ENCODE measurements at places on chromosomes 13 and 19.

GRCh38 chr13:99386911-99387788 lies 80.0 kb upstream of the GPR183 start:
- DNase-seq: peak; percentile 52

GRCh38 chr13:71051573-71051972 lies 815.4 kb downstream of the DACH1 start:
- no peak for DNase-seq

DNA sequence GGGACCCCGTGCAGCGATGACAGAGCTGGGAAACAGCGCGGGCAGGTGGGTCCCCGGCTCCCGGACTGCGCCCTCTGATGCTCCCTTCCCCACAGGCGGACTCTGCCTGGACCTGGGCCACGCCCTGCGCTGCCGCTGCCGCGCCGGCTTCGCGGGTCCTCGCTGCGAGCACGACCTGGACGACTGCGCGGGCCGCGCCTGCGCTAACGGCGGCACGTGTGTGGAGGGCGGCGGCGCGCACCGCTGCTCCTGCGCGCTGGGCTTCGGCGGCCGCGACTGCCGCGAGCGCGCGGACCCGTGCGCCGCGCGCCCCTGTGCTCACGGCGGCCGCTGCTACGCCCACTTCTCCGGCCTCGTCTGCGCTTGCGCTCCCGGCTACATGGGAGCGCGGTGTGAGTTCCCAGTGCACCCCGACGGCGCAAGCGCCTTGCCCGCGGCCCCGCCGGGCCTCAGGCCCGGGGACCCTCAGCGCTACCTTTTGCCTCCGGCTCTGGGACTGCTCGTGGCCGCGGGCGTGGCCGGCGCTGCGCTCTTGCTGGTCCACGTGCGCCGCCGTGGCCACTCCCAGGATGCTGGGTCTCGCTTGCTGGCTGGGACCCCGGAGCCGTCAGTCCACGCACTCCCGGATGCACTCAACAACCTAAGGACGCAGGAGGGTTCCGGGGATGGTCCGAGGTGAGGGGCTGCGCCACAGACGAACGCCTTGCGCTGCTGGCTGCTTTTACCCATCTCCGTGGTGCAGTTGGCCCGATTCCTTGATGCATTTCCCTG lies 7.8 kb upstream of the SELENOV start:
- DNase-seq: peak; percentile 88

DNA sequence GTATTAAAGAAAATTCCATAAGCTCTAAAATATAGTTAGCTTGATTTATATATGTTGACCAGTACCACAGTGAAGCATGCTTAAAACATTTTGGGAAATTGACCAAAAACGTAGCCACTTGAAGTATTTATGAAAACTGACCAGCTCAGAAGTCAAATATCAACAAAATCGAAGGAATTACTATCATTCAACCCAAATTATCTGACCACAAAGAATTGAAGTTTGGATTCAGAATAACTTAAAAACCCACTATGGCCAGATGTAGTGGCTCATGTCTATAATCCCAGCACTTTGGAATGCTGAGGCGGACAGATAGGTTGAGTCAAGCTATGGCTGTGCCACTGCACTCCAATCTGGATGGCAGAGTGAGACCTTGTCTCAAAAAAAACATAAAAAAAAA lies 31.9 kb downstream of the GPALPP1 start:
- no peak for DNase-seq

DNA sequence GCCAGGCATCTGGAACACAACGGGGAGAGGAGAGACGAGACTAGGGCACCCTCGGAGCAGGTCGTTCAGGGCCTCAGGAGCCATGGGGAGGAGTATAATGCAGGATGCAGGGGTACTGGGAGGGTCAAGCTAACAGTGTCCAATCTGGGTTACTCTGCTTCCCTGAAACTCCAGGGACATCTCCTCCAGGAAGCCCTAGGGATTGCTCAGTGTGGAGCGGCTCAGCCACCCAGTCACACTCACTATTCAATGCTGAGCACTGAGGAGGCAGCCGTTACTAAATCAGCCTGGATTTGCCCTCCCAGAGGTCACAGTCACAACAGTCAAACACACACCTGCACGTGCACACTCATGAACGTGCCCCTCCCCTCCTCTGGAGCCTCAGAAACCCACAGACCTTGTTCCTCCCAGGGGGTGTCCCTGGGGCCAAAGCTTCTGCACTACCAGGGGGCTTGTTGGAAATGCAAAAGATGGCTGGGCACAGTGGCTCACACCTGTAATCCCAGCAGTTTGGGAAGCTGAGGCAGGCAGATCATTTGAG lies 6.9 kb upstream of the FOSB start:
- DNase-seq: no peak

All from AG20443 (cell line).